Right atrium auricular region (tissue), 2 donors: ENCODE measurements at places on chromosomes 1 and 21. TPM values are rescaled to one million over a fixed set of nuclear protein-coding genes. Genes with fewer than 3 reads are reported as not detected.

Gene GPR3
- 2.9 TPM for total RNA-seq

Gene TMIGD3
- 0.63 TPM for total RNA-seq

Gene MFSD2A
- 2.6 TPM for total RNA-seq

GRCh38 chr1:79353224-79353623 is 346.7 kb upstream of the ADGRL4 start:
- H3K27ac ChIP-seq = no peak overlapping the region
- H3K36me3 ChIP-seq = no peaks in the 10 kb centered on the region
- H3K4me3 ChIP-seq = no peak overlapping the region
- no peak for DNase-seq
- no peaks in the 10 kb centered on the region for H3K4me1 ChIP-seq
- no peaks in the 10 kb centered on the region for H3K27me3 ChIP-seq

DNA sequence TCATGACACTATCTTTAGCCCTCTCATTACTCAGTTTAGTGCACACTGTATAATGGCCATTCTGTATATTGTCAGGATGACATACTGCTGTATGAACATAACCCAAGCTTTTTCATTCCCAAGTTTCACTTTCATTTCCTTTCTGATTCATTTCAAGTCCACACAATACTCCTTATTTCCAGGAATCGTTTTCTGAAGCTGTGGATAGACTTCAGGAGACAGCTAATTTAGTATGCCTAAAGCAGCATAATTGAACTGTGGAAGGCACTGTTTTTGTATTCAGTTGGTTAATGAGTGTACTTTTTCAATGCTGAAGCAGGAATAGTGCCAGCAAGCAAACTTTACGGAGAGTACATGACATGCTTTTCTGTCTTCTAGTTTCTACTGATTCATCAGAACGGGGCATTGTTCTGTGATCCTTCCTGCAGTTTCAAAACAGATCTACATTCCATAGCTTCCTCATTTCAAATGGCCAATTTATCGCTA is 578.5 kb upstream of the ZP4 start:
- DNase-seq = no peak
- no peaks in the 10 kb centered on the region for H3K4me1 ChIP-seq
- no peak overlapping the region for H3K27ac ChIP-seq
- H3K4me3 ChIP-seq = no peak overlapping the region

DNA sequence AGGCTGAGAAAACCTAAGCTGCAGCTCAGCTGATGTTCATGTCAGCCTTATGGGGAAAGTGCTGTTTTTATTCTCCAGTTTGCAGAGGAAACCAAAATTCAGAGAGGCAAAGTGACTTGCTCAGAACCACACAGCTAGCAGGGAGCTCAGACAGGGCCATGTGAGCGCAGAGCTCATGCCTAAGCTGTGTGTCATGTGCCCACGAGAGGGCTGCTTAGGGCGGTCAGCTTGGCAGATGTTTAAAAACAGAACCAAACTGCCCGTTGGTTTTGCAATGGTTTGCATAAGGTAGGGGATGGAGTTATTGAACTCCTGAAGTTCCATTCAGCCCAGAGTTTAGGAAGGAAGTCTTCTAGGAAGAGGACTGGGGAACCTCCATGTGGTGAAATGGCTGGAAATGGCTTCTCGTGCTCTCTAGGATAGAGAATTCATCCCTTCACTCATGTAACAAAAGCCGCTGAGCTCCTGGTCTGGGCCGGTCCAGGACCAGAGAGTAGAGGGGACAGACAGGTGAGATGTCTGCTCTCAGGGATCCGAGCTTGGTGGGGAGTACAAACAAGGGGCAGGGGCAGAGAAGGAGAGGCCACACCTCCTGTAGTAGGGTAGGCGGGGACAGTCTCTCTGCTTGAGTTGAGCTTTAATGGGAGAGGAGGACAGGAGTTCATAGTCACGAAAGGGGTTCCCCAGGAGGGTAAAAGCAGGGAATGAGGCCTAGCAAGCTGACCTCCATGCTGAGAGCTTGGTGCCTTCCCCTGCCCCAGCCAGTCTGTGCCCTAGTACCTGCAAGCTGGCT is 46.9 kb downstream of the ARHGEF10L start:
- no peaks in the 10 kb centered on the region for H3K27me3 ChIP-seq
- H3K4me1 ChIP-seq = peaks cover 55% of the 10 kb centered on the region
- no peak overlapping the region for H3K4me3 ChIP-seq
- H3K27ac ChIP-seq = peak overlapping the region; percentile 52
- no peak for DNase-seq
- H3K36me3 ChIP-seq = no peaks in the 10 kb centered on the region

DNA sequence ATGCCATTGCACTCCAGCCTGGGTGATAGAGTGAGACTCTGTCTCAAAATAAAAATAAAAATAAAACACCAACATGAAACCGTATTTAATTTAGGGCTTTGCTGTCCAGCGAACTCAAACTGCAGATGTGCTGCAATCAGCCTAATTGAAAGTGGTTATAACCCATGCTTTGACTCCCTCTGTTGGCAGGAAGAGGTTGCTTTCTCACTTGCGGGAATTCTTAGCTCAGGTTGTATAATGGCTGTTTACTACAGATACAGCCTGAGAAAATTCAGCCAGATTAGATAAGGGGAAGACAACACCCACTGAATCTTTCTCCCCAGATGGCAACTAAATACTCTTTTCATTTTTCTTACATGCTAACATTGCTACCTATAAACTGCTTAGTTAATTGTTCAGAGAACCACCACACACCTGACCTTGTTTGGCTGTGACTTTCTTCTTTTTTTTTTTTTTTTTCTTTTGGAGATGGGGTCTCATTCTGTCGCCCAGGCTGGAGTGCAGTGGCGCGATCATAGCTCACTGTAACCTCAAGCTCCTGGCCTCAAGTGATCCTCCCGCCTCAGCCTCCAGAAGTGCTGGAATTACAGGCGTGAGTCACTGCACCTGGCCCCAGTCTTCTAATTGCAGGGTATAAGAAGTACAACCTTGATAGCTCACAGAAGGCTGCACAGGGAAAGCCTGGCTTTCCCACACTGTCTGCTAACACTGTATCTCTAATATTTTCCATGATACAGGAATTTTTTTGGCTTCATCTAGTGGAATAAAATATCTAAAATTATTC is 34.6 kb downstream of the DNTTIP2 start:
- no peak overlapping the region for H3K4me3 ChIP-seq
- no peak for DNase-seq
- H3K27me3 ChIP-seq = no peaks in the 10 kb centered on the region
- peaks cover 24% of the 10 kb centered on the region for H3K4me1 ChIP-seq

GRCh38 chr1:246930830-246931548 is 759 bp downstream of the AHCTF1 start:
- H3K4me1 ChIP-seq = peaks cover 20% of the 10 kb centered on the region
- peak; percentile 67 for DNase-seq
- H3K4me3 ChIP-seq = peak overlapping the region; percentile 88
- H3K27me3 ChIP-seq = no peaks in the 10 kb centered on the region
- H3K36me3 ChIP-seq = peaks cover 14% of the 10 kb centered on the region

DNA sequence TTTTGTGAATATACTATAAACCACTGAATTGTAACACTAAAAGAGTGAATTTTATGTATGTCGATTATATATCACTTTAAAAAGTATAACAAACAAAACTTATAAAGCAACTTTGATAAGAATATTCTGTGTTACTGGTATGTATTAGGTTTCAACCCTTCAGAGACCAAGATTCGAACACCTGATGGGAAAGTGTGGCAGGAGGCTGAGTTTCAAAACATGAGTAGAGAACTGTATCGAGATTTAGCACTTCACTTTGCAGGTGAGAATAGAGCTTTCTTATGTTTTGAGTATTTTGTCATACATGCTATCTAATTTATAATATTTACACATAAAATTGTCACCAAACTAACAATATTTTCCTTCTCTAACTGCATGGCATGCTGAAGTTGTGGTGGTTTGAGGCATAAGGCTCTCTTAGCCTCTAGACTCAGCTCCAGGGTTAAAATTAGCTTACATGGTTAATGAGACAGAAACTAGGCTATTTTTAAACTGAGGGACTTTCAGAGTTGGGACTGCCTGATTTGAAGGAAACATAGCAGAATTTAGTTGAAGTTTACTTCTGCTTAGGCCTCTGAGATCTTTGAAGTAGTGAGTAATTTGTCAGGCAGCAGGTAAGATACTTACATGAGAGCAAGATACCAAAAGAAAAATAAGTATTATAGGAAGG is 48.6 kb downstream of the CEP350 start:
- no peak overlapping the region for H3K4me3 ChIP-seq
- H3K27me3 ChIP-seq = no peaks in the 10 kb centered on the region
- DNase-seq = no peak
- H3K36me3 ChIP-seq = peaks cover 13% of the 10 kb centered on the region

DNA sequence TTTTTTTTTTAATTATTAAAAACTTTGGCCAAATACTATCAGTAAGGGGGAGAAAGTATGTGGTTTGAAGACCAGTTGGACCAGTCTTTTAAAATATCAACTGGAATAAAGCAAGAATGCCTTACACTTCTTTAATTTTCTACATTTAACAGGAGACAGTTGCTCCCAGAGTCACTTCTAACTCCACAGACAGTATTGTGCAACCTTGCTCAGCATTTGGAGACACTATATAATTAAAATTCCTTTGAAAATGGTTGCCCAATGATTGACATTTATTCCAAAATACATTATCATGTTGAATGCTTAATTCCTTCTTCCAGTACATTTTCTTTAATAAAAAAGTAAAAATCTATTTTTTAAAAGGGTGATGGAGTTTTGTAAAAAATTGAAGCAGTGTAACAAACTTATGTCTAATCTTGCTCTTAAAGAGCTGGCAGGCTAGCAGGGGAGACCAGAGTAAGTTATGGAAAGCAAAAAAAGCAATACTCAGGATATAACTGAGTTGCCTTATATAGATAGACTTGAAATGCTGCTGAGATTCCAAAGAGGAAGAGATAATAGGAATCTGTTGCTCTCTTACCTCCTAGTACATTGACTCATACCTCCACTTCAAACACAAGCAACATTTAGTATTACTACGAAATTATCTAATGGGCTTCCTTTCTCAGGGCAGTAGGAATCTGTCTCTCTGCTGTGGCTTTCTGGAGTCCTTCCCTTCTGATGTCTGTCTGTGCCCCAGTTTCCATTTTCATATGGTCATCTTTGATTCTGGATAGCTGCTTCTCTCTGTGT is 69.7 kb upstream of the RGL1 start:
- no peak overlapping the region for H3K27ac ChIP-seq
- H3K4me1 ChIP-seq = peaks cover 24% of the 10 kb centered on the region
- H3K27me3 ChIP-seq = no peaks in the 10 kb centered on the region

- H3K27ac ChIP-seq = no peak overlapping the region
- H3K4me1 ChIP-seq = no peaks in the 10 kb centered on the region
- H3K36me3 ChIP-seq = no peaks in the 10 kb centered on the region
- H3K27me3 ChIP-seq = no peaks in the 10 kb centered on the region
- no peak for DNase-seq
- H3K4me3 ChIP-seq = no peak overlapping the region
These were observed 63.0 kb downstream of the DISP3 start for GRCh38 chr1:11541956-11542355.

DNA sequence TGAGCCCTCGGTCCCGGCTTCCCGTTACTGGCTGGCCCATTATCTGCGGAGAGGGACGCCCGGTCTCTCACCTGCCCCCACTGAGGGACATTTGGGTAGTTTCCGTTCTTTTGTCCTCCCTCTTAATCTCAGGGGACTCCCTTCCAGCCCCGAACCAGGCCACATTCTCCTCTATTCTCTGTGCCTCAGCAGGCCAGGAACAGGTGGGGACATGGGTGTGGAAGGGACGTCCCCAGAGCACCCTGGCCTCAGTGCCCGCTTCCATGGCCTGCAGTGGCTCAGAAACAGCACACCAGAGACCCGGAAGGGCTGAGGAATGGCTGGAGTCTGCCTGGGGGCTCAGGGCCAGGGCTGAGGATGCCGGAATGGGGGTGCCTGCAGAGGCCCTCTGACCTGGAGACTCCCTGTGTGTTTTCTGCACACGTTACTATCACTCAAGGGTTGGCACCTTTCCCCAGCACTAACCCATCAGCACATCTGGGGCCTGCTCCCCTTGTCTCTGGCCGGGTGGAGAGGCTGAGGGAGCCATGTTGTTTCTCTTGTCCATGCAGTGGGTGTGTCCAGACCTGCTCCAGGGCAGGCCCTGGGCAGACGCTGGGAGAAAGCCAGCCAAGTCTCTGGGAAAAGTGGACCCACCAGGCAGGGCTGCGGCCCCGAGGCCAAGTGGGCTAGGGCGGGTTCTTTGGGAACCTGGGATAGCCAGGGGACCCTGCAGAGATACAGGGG is 10.0 kb upstream of the DNMT3L start:
- H3K36me3 ChIP-seq = no peaks in the 10 kb centered on the region
- H3K4me1 ChIP-seq = no peaks in the 10 kb centered on the region
- no peak for DNase-seq
- H3K27me3 ChIP-seq = no peaks in the 10 kb centered on the region

DNA sequence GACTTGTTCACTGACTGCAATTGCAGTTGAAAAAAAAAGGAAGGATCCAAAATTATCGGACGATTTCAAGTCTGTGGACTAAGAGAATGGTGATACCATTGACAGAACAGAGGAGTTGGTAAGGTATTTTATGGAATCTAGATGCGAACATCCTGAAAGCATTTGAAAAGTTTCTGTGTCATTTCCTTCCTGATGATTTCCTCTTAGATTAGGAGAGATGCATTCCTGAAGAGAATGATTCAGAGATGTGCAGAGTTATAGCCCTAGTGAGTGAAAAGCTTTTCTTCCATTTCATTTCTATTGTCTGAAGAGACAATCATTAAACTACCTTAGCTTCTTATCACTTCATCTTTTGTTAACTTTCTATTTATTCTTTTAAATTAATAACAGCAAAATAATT is 200.0 kb downstream of the KCNK2 start:
- no peak for DNase-seq
- no peaks in the 10 kb centered on the region for H3K27me3 ChIP-seq
- H3K27ac ChIP-seq = no peak overlapping the region
- no peaks in the 10 kb centered on the region for H3K36me3 ChIP-seq
- no peak overlapping the region for H3K4me3 ChIP-seq

DNA sequence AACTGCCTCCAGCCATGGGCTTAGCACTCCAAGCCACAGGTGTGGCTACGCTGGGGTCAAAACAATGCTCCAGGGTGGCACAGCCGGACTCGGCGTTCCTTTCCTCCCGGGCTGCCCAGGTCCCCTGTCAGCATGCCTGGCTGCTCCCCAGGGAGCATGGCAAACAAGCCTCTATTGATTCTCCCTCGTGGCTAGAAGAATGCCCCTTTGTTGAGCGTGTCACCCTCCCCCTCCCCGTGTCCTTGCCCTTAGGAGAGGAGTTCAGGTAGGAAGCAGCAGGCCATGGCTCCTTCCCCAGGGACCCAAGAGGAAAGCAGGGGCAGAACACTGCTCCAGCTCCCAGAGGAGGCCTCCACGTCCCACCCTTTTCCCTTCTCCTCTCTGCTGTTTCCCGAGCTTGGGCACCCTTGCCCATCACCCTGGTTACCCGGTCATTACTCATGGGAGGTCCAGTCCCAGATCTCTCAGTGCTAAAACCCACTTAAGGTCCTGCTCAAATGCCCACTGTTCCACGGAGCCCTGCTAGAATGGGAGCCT is 57.4 kb upstream of the CITED4 start:
- H3K27ac ChIP-seq = no peak overlapping the region
- no peak overlapping the region for H3K4me3 ChIP-seq
- H3K4me1 ChIP-seq = no peaks in the 10 kb centered on the region

- no peak overlapping the region for H3K27ac ChIP-seq
- H3K4me3 ChIP-seq = no peak overlapping the region
- H3K27me3 ChIP-seq = no peaks in the 10 kb centered on the region
- DNase-seq = no peak
These were observed 1.8 kb downstream of the CGN start for GRCh38 chr1:151512801-151513625.

GRCh38 chr1:203405703-203406438 is 54.9 kb upstream of the FMOD start:
- no peaks in the 10 kb centered on the region for H3K27me3 ChIP-seq
- peak overlapping the region; percentile 66 for H3K27ac ChIP-seq
- no peaks in the 10 kb centered on the region for H3K36me3 ChIP-seq
- H3K4me3 ChIP-seq = no peak overlapping the region
- H3K4me1 ChIP-seq = no peaks in the 10 kb centered on the region
